ENCODE measurements at places on chromosomes 6 and 20.
A peak's percentile ranks its signal among the peaks of the same experiment; 100 is the strongest.

GRCh38 chr6:126773112-126773805 is 345.2 kb upstream of the RSPO3 start:
- DNase-seq, result no peak

DNA sequence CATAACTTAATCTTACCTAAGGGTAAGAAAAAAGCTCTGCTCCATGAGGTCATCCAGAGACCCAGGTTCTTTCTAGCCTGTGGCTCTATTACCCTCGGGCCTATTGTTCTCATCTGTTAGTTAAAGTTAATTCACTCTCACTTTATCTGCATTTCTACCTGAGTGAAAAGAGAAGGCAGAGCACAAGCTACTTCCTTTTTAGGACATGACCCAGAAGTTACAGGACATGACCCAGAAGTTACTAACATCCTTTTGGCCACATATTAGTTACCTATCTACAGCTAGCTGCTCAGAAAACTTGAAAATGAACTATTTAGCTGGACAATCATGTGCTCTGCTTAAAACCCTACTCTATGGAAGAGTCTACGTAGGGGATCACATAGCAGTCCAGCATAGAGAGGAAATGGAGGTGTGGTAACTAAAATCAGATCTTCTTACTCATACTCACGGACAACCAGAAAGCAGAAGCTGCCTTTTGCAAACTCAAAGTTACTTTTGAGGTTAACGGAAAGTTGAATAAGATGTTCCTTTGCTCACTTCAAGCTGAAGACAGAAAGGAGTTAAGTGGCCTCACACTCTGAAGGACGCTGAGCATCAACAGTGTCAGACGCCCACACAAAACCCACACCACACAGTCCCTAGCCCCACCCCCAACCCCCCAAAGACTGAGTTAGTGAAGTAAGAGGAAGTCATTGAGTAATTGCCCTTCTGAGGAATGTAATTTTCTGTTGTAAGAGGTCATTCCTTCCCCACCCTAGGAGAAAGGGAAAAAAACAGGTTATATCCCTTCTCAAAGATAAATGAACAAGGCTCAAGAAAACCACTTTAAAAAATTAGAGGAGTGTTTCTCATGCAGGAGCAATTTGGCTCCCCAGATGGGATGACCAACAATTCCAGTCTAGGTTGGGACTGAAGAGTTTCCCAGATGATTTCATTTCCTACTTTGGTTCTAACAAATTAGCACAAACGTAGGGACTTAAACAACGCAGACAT is 45.9 kb upstream of the TAB2 start:
- DNase-seq, result peak; percentile 62

DNA sequence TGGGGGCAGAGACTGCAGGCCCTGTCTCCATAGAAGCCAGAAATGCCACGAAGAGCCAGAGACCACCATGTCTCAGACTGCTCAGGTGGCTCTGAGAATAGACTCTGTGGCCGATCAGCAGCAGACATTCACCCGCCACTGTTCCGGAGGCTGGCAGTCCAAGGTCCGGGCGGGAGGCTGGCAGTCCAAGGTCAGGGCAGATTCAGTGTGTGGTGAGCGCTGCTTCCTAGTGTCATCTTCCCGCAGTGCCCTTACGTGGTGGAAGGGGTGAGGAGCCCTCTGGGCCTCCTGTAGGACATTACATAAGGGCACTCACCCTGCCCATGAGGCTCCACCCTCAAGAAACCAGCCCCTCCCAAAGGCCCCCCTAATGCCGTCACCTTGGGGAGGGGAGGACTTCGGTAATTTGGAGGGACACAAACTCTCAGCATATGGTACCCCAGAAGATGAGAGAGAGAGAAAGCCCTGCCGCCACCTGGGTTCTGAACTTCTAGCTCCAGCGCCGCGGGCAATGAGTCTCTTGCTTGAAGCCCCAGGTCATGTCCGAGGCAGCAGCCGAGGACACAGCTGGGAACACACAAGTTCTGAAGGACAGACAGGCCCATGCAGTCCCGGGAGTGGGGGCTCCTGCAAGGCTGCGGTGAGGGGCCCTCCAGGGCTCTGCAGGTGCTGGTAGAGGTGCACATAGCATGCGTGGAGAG is 36.4 kb downstream of the DACT2 start:
- DNase-seq, result no peak

DNA sequence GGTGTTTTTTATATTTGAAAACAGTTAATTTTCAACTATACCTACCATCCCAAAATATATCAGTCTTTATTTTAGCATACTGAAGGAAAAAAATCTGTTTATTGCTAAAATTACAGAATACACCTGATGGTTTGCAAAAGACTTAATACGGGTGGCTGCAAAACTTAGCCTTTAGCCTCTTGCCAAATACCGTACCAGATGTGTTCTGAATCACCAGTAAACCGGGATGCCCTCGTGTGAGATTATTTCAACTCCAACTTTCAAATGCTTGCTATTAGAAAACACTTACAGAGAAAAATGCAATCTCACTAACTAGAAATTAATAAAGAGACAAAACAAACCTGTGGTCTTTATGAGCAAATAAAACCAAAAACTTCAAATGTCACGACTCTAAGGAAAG is 36.0 kb downstream of the REV3L start:
- DNase-seq, result no peak

All from stimulated activated CD4-positive, alpha-beta T cell treated with anti-CD3 and anti-CD28 coated beads, Interleukin-4, amount 100 ng/mL, for 48 hours (primary cell).